ENCODE measurements at places on chromosomes 1 and 21. TPM values are rescaled to one million over a fixed set of nuclear protein-coding genes. Genes with fewer than 3 reads are reported as not detected.

MTARC1 gene
- 22.0 TPM for total RNA-seq

BLACAT1 gene
- 1.1 TPM for total RNA-seq

NUDT4B gene
- total RNA-seq = not detected

ESRRG gene
- total RNA-seq = 9.0 TPM

BNIPL gene
- 1.4 TPM for total RNA-seq

TXNIP gene
- 126 TPM for total RNA-seq

DNA sequence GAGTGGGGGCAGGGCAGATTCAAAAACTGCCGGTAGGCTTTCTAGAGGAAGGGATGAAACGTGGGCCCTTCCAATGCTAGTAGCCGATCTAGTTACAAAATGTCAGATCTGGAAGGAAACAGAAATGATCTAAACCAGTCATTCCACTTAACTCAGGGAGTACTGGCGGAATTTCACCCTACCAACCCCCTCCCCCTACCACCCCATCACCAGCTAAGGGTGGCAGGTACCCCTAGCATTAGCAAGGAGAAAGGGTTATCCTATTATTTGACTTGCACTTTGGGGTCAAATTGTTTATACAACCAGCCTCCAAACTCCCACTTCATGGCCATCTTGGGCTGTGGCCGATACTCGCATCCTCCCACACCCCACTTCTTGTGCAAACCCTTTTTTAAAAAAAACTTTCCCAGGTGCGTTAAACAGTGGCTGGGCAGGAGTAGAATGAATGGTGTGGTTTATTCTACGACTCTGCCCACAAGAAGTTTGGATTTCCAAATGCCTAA lies 644 bp upstream of the MRPL24 start:
- peak overlapping the region; percentile 89 for H3K27ac ChIP-seq
- H3K36me3 ChIP-seq = no peaks in the 10 kb centered on the region
- H3K4me1 ChIP-seq = peaks cover 17% of the 10 kb centered on the region
- no peak for DNase-seq

DNA sequence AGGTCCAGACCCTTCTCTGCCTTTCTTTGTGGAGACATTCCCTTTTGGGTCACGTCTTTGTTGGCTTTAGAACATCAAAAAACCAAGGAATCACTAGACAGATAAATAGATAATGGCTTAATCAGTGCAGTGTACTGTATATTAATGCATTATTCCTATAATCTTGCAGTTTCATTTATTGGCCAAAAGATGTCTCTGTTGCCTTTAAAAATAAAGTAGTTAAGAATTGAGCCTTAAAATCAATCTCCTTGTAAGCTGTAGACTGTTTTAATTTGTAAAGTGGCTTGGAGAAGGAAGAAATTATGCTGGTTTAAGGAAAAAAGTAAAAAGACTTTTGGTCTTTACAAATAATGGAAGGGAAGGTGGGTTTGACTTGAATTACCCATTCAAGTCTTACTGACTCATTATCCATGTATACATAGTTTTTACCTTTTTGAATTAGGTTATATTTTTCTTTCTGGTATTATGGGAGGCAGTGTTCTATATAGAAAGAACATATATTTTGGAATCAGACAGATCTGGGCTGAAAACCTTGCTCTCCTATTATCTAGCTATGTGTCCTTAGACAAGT lies 84.6 kb downstream of the VPS13D start:
- H3K27me3 ChIP-seq = no peaks in the 10 kb centered on the region
- DNase-seq = no peak
- H3K27ac ChIP-seq = no peak overlapping the region
- H3K4me1 ChIP-seq = no peaks in the 10 kb centered on the region
- no peak overlapping the region for H3K4me3 ChIP-seq
- no peaks in the 10 kb centered on the region for H3K36me3 ChIP-seq

GRCh38 chr1:169003864-169004516 lies 102.5 kb upstream of the ATP1B1 start:
- H3K27me3 ChIP-seq = no peaks in the 10 kb centered on the region
- H3K4me1 ChIP-seq = no peaks in the 10 kb centered on the region
- no peak for DNase-seq
- H3K4me3 ChIP-seq = no peak overlapping the region

GRCh38 chr1:178612261-178612660 lies 99.4 kb downstream of the TEX35 start:
- H3K4me1 ChIP-seq = no peaks in the 10 kb centered on the region
- no peak overlapping the region for H3K4me3 ChIP-seq
- no peak overlapping the region for H3K27ac ChIP-seq
- no peaks in the 10 kb centered on the region for H3K27me3 ChIP-seq
- no peak for DNase-seq
- H3K36me3 ChIP-seq = no peaks in the 10 kb centered on the region

- H3K4me3 ChIP-seq = no peak overlapping the region
- DNase-seq = no peak
- peaks cover 28% of the 10 kb centered on the region for H3K4me1 ChIP-seq
- no peaks in the 10 kb centered on the region for H3K27me3 ChIP-seq
Observed at GRCh38 chr1:235843461-235843961, 23.2 kb downstream of the LYST start.

GRCh38 chr1:245428681-245429080 lies 273.9 kb downstream of the KIF26B start:
- H3K27me3 ChIP-seq = no peaks in the 10 kb centered on the region
- no peak overlapping the region for H3K4me3 ChIP-seq
- no peak overlapping the region for H3K27ac ChIP-seq
- no peaks in the 10 kb centered on the region for H3K36me3 ChIP-seq
- no peaks in the 10 kb centered on the region for H3K4me1 ChIP-seq
- no peak for DNase-seq

DNA sequence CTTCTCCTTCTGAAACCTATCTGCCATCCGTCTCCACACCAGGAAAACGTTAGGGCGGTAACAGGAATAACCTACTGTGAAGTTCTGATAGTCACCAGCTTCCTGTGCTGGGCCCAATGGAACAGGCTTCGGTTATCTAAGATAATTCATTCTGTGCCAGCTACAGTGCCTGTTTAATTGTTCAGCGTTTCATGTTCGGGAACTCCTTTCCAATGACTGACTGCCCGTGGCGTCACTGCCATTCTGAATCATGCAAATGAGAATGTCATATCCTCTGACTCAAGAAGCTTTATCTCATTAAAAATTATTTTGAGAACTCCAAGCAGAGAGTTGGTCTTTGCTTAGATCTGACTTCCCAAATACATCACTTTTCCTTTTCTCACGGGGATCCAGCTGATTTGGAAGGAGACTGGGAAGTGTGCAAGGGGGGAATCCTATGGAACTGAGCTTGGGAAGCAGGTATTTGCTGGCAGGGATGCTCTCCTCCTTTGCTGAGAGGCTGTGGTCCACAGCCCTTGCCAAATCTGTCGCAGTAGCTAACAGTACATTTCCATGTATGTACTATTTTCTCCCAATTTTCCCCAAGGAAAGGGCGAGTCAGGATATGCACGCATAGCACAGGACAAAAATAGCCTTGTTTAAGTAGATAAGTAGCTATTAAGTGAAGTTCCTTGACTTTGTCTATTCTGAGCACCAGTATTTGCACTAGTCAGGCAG lies 358.7 kb downstream of the LTN1 start:
- no peaks in the 10 kb centered on the region for H3K36me3 ChIP-seq
- H3K4me3 ChIP-seq = no peak overlapping the region
- no peak for DNase-seq
- no peaks in the 10 kb centered on the region for H3K4me1 ChIP-seq
- no peaks in the 10 kb centered on the region for H3K27me3 ChIP-seq
- no peak overlapping the region for H3K27ac ChIP-seq

DNA sequence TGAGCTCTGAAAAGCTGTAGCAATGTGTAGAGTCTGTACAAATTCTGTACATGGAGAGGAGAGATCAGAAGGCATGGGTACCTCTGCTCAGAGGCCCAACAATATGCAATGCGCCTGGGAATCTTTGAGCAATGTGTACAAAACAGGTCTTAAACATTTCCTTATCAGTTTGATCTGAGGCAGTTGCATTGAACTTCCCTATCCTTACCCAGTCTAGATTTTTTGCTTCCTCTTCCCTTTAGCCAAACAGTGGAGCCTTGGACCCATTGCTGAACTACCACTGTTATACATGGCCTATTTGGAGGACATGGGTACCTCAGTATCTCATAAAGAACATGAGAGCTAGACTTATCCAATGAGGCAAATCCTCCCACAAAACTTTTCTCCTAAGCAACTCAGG lies 12.6 kb upstream of the MNDA start:
- no peaks in the 10 kb centered on the region for H3K27me3 ChIP-seq
- H3K36me3 ChIP-seq = no peaks in the 10 kb centered on the region
- no peak for DNase-seq
- no peaks in the 10 kb centered on the region for H3K4me1 ChIP-seq

DNA sequence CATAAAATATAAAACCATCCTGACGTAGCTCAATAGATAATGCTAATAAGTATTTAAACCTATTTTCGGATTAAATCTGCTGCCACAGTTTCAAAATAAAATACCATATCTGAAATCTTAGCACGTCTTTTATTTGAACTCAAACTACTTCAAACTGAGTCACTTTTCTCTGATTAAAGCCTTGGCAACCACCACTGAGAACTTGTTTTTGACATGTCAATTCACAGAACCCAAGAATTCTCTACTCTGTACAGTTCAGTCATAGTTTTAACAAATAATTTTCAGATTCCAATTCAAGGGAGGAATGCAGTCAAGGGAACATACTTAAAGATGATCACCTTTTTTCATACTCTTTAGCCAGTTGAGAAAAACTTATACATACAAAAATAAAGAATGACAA lies 643.2 kb downstream of the KCNT2 start:
- H3K27ac ChIP-seq = no peak overlapping the region
- DNase-seq = no peak
- no peaks in the 10 kb centered on the region for H3K4me1 ChIP-seq
- no peak overlapping the region for H3K4me3 ChIP-seq
- H3K27me3 ChIP-seq = peaks cover 3% of the 10 kb centered on the region
- no peaks in the 10 kb centered on the region for H3K36me3 ChIP-seq

DNA sequence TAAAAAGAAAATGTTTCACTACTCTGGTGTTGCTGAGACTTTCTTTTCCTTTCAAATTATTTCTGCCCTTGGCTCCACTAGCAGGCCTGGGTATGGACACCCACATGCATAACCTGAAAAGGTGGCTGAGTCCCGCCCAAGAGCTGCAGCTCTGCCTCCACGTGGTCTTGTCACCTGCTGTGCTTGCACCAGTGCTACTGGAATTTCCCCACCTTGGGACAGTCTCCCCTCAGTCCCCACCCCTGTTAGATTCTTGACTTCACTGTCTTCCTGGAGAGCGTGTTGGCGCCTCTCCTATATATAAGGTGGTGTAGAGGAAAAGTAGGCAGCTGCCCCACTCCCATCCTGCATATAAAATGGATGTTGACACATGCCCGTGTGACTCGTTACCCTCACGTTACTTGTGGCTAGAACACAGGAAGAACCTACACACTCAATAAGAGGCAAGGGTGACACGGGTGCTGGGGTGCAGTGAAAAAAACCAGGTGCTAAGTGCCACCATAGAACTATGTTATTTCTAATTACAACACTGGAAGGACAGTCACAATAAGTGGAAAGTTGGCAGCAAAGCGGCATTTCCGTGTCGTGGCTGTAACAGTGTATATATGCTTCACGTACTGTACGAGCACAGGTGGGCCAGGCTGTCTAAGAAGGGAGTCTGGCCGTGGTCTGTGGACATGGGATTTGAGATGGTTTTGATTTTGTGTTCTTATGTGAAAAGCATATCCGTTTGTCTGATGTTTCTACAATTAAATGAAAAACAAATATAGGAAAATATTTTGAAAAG lies 61.0 kb downstream of the POFUT2 start:
- H3K4me1 ChIP-seq = peaks cover 1% of the 10 kb centered on the region
- no peak for DNase-seq
- peaks cover 5% of the 10 kb centered on the region for H3K36me3 ChIP-seq
- no peak overlapping the region for H3K4me3 ChIP-seq
